Stimulated activated CD4-positive, alpha-beta T cell treated with anti-CD3 and anti-CD28 coated beads, TNF-alpha, amount 100 ng/mL, for 1 hour (primary cell): ENCODE measurements at places on chromosomes 11 and 22.
A peak's percentile ranks its signal among the peaks of the same experiment; 100 is the strongest.

DNA sequence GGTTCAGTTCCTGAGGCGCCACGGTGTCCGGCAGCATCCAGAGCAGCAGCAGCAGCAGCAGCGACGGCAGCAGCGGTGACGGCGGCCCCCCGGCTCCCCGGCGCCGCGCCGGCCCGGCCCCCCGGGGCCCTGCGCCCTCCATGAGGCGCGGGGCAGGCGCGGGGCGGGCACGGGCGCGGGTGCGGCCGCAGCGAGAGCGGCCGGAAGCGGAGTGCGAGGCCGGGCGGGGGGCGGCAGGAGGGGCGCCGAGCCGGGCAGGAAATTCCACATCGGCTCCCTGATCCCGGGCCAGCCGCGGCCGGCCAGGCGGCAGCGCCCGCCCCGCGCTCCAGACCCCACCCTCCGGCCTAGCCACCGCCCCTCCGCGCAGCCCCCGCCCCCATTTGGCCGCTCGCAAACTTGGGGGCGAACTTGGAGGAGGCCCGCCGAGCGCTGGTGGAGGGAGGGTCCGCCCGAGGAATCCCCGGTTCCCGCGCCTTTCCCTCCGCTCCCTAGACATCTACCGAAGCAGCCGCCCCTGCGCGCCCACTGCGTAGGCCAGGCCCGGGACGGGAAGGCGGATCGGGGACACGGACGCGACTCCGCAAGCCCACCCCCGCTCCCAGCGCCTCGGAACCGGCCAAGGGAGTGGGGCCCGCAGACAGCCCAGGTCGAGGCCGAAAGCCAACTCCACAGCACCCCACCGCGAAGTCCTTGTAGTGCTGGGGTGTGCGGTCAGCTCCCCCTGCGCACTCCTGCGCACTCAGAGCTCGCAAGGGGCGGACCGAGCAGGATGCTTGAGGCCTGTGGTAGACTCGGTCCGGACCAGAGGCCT is at the start of gene SCARF2:
SCARF2 (minus strand) TSS at position 213 of the 814 bp plus-strand sequence; CDS start at position 142, 71 bp downstream.
- DNase-seq = no peak

DNA sequence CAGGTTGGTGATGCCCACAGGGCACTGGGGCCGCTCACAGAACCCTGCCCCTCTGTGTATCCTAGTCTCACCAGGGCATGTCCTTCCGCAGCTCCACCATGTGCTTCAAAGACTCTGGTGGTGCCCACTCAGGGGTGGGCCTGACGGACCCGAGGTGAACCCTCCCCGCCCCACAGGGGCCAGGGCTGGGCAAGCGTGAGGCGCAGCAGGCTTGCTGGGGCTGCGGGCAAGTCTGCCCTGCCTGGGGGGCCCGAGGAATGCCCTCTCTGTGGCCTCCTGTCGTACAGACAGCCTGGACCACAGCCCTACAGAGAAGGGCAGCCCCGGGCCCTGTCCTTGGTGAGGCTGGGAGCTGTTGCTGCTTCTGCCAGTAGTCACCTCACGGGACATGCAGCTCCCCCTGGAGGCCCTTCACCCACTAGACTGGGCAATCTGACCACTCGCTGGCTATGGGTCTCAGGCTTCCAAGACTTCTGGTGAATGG is 40.2 kb downstream of the TBX1 start:
- DNase-seq = no peak

DNA sequence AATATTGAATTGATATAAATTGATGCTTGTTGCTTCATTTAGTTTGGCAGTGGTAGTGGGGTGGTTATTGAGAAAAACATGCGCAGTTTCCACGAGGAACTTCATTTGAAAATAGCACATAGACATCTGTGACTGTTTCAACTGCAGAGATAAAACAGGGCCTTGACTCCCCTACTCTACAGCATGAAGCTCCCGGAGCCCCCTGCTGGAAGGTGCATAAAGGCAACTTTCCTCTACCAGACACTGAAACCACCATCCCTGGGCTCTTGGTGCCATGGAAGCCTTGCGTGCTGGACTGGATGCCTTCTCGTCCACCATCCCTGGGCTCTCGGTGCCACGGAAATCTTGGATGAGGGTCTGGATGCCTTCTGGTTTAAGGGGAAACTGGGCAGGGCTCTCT is 195.9 kb downstream of the CSNK2A3 start:
- DNase-seq = peak; percentile 21

DNA sequence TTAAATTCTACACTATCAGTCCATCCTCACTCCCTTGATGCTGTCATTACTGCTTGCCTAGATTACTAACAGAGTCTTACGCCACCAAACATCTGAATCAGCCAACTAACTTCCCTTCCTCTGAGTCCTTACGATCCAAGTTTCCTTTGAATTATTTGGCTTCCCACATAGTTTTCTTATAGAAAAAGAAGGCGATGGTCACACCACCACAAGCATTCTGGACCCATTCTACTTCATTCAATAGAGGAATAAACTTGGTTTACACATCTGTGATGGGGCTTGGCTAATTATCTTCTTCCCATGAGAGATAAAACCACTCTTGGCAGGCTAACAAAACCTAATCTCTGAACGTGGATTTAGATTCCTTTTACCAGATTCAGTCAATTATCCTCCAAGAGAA is 35.0 kb downstream of the INTS4 start:
- DNase-seq = no peak

GRCh38 chr11:6307876-6308275 is 12.4 kb downstream of the CAVIN3 start:
- no peak for DNase-seq

DNA sequence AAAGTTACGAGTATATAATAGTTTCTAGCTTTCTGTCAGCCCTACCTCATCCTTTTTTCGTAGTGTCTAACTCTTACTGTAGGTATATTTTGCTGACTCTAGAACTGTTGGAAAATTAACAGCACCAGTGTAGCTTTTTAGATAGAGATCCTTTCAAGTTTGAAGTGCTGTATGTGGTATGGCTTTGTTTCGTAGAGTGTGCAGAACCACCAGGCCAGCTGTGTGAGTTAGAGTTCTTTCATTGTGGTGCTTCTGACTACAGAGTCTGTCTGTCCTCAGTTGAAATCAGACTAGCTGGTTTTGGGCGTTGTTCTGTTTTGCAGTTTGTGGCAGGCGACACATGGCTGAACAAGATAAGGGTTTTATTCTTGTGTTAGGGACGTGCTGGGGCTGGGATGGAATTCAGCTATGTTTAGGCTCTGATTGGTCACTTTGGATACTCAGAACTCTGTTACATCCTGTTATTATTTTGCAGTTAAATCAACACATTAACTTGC is 3.2 kb downstream of the ARHGEF12 start:
- DNase-seq = no peak

- DNase-seq = no peak
Measured at GRCh38 chr22:27175021-27175838, 517.8 kb downstream of the MIAT start.

- DNase-seq = no peak
Measured at GRCh38 chr11:9565822-9566560, 7.5 kb upstream of the WEE1 start.

DNA sequence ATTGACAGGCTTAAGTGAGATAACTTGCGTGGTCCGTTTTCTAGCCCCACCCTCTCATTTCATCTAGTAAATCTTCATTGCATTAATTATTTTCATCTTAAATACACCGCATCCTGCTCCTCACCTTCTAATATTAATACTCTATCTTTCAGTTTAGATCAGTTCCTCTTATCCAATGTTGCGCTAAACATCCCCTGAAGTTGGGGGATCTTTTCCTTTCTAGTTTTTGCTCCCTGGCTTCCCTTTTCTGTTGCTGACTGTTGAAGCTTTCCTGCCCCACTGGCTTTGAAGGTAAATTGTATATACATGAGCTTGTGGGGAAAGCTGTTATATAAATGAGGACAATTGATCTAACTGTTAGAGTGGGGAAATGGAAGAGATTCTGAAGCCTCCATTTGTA is 7.2 kb downstream of the CAT start:
- DNase-seq = no peak

- no peak for DNase-seq
Measured at GRCh38 chr11:123258877-123259276, 63.8 kb upstream of the CLMP start.

- DNase-seq = no peak
Measured at GRCh38 chr11:114257621-114258558, 38.3 kb upstream of the NNMT start.

DNA sequence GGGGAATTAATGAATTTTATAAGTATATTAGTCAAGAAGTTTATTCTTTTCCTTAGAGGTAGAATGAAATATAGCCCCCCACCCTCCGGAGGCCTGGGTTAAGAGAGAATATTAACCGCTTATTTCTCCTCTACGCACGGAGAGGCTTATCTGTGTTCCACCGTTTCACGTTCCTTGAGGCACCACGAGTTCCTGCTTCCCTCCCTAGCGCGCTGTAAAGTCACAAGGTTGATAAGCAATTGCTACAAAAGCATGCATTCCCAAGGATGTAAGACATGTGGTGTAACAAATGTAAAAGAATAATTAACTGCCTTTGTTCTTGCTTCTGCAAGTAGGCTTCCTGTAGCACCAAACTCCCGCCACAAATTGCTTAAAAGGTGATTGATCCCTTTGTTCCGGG is 1.5 kb upstream of the ANKRD42 start:
- no peak for DNase-seq

DNA sequence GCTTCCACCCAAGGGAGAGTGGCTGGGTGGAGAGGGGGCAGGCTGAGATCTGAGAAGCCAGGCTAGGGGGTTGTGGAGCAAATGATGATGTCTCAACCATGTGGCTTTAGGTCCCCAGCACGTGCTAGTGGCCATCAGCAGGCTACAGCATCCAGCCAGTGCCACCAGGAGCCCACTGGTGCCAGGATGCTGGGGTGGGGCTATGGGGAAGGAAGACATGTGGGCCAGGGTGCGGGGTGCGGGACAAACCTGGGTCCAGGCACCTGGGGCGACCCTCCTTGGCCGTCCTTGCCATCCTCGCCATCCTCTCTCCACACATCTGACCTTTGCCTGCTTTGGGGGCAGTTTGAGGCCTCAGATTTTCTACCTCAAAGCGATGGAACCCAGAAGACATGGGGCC is 104.3 kb downstream of the KCNQ1 start:
- DNase-seq = no peak

DNA sequence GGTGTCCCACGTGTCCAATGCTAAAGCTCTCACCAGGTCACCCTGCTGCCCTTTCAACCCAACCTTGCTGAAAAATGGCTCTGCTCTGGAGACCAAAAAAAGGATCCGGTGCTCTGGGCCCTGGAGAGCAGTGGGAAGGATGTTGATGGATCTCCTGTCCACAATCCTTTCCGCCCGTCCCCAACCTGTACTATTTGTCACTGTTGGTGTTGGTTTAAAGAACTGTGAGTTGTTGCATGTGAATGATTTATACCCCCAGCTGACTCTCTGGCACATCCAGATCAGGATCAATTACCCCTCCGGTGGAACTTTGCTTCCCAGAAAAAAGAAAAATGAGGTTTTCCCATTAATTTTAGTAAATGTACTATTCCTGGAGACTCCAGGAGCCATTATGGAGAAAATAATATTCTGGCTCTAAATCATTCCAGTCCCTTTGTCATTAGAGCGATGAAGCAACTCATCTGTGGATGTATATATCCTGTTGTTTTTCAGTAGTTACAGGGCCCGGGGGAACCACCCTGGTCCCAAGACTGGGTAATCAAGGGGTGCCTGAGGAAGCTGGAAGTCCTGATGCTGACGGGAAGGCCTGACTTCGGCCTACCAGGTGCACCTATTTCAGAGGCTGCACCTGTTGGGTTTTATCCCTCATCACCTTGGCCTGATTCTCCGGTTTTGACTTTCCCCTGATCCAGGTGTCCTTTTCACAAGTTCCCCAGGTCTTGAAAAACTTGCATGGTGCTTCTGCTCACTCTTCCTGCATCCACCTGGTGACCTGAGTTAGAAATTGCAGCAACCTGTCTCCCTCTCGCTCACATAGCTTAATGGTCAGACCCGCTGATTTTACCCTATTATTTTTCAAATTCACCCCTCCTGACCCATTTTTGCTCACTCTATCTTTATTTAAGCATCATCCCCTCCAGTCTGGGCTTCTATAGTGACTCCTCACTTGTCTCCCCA is 209.2 kb upstream of the SEZ6L start:
- no peak for DNase-seq

GRCh38 chr11:61862714-61863547 is 28.4 kb downstream of the FADS3 start:
- no peak for DNase-seq

GRCh38 chr11:76623171-76623883 is 47.2 kb downstream of the LRRC32 start:
- DNase-seq = no peak

GRCh38 chr11:35228328-35228725 is 89.4 kb downstream of the CD44 start:
- no peak for DNase-seq

- no peak for DNase-seq
Measured at GRCh38 chr11:30635401-30635989, 49.3 kb upstream of the MPPED2 start.

GRCh38 chr22:19888131-19888746 is 33.6 kb upstream of the GNB1L start:
- no peak for DNase-seq

DNA sequence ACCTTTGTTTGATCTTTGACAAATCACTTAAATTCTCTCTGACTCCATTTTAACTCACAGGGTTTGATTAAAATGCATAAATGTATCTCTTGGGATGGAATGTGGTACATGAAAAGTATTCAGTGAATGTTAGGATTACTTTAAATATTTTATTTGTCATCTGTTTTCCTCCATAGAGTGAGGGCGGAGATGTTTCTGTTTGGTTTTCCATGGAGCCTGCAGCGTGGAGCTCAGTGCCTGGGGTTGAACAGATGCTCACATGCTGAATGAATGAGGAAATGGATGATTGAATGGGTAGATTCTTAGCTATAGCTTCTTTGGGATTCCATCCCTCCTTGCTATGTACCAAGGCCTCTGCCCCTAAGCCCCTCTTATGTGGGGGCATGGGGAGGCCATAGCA is 10.0 kb downstream of the TSPAN18 start:
- no peak for DNase-seq

DNA sequence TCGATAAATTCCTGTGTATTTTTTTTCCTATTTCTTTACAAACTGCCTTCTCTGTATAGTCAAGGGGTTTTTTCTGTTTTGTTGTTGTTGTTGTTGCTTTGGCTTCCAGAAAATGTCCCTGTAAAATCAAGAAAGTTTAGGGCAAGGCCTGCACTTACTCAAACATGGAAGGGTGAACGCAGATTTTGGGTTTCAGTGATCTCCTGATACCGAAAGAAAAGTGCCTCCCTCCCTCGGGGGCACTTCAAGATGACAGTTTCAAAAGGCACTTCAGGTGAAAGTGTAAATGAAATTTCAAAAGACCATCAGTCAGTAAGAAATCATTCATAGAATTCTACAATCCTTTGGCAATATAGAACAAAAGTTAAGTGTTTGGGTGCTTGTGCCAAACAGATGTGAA is 43.4 kb upstream of the TMPRSS4 start:
- no peak for DNase-seq

DNA sequence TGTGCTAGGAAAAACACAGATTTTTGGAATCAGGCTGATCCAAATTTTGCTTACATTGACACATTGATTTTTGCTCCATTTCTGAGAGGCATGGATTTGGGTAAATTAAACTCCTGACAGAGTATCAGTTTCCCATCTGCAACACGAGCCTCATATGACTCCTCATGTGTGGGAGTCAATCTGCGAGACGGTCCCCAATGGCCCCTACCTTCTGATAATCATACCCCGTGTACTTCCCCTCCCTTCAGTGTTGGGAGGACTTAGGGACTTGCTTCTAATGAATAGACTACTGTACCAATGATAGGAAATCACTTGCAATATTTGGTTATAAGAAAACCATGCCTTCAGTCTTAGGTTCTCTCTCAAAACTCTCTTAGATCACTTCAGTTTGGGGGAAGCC is 302.7 kb downstream of the ETS1 start:
- DNase-seq = no peak

- no peak for DNase-seq
Measured at GRCh38 chr11:126639692-126640091, 284.2 kb downstream of the ST3GAL4 start.
